GM12865 (cell line): ENCODE measurements at places on chromosomes 12 and 14.

GRCh38 chr12:57793920-57794319 is 11.3 kb downstream of the TSFM start:
- DNase-seq = no peak

DNA sequence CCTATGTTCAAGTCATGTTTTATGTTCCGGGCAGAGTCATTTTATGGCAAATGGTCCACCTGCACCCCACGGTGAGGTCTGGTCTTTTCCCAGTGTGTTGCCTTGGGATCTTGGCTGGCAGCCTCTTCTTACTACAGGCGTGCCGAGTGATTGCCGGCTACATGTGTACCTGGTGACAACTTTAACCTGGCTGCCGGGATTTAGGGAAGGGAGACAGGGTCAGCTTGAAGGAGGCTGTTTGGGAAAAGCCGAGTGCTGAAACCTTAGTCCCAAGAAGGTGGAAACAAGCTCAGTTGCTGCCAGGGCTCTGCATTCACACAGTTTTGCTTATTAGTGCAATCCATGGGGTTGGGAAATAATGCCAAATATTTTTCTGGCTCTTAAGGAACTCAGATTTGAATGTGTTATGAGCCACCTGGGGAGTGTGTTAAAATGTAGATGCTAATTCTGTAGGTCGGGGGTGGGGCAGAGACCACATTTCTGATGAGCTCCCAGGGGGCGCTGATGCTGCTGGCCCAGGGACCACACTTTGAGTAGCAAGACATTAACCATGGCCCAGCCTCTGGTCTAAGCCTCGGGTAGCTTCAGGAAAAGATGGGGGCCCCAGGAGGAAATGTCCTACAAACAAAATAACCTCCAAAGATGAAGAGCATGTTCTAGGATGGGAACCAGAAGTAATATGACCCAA is 179.6 kb downstream of the TBX5 start:
- DNase-seq = no peak

DNA sequence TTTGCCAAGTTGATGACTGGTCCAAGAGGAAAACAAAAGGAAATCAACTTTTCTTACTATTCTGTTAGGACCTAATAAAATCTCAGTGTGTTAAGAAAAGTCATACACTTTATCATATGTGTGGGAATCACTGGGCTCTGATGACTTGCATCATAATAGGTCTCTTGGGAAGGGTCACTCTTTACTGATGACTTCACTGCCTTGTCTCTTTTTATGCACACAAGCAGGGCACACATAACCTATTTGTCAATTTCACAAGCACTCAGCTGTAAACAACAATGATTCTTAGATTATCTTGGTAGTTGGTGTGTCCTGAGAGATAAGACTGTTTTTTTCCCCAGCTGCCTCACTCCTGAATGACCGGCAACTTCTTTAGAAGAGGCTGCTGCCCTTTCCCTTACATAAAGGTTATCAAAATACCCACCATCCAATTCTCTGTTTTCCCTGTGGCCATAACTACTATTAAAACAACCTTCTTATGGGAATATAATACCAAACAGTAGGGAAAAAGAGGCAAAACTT is 50.9 kb upstream of the INSM2 start:
- DNase-seq = no peak

DNA sequence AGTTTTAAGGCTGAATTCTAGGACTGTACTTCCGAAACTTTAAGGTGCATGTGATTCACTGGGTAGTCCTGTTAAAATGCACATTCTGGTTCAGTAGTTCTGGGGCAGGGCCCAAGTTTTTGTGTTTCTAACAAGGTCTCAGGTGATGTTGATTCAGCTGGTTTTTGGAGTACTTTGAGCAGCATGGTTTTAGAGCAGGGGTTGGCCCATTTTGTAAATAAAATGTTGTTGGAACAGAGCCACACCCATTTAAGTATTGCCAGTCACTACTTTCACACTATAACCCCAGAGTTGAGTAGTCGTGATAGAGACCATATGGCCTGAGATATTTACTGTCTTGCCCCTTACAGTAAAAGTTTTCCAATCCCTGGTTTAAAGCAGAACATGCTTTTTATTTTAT is 111.3 kb downstream of the SYNE2 start:
- DNase-seq = no peak

DNA sequence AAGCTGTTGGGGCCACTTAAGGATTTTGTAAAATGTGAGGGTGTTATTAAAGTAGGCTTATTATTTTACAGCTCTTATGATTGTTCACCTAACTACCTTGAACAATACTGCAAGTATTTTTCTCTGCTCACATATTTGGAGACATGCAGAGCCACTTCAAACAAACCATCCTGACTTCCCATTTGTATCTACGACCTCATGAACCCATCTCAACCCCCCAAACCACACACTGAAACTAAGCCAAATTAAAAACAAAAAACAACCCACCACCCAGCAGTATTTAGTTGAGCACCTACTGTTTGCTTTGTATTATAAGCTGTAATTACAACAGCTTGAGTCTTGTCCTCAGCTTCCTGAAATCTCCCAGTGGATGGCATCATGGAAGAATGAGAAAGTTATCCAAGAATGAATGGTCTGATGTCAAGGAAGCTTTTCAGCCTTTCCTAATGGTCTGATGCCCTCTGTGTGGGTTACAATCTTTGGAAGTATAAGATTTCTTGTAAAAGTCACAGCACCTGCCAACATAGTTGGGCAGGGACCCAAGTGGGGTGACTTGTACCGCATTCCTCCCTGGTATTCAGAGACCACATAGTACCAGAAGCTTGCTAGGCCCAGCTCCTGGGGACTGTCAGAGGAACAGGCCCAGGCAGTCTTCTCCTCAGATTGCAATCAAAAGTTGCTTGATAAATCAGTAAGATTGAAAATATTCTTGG is 416.6 kb downstream of the ZFP36L1 start:
- no peak for DNase-seq

DNA sequence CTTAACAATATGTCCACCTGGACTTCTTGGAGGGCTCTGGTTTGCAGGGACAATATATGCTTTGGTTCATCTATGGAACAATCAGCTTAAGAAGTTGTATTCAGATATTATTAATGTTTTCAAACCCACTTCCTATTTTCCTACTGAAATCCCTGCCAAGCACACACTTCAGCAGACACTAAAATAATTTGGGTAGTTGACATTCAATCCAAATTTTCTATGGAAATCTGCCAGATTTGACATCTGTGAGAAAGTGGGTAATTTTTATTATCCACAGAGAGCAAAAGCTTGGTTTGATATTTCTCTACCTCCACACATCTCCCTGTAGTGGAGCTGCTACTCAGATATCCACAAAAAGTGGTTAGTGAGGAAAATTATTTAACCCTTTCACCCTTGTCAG is 378.8 kb upstream of the SOX5 start:
- no peak for DNase-seq

- no peak for DNase-seq
These were observed 217.8 kb downstream of the KITLG start for GRCh38 chr12:88362439-88362838.

GRCh38 chr12:14481201-14481600 is 86.5 kb downstream of the PLBD1 start:
- DNase-seq = no peak

DNA sequence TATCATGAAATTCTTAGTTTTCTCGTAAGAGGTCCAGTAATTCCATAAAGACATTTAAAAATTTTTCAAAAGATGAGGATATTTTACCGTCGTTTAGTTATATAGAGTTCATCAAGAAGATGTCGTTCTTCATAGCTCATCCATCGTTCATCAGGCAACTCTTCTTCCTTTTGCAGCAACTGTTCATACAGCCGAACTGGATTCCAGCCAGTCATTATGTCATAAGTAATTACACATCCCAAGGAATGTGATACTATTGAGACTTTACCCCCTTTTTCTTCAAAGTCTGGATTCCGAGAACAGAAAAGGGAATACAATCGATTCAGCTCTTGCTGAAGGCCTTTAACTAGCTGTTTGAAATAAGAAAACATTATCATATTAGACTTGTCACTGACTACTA is 90.3 kb downstream of the DDHD1 start:
- DNase-seq = no peak

GRCh38 chr14:95303552-95303951 is 16.2 kb downstream of the CLMN start:
- no peak for DNase-seq

DNA sequence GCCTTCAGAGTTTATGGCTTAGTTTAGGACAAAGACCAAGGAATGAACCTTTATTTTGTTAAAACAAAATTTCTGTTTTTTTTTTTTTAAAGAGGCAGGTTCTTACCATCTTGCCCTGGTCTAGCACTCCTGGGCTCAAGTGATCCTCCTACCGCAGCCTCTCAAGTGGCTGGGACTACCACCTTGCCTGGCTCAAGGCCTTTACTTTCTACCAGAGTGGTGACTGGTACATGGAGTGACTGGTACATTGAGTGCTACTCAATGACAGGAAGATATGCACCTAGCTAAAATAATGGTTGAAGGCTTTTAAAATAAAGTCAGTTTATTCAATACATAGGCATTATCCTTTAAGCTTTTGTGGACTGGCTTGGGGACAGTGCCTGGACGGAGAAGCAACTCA is 32.6 kb downstream of the PRICKLE1 start:
- no peak for DNase-seq
